Astrocyte of the cerebellum (primary cell): ENCODE measurements at places on chromosomes 4 and X.

GRCh38 chrX:68808686-68809357 lies 20.0 kb upstream of the EFNB1 start:
- no peak for DNase-seq

DNA sequence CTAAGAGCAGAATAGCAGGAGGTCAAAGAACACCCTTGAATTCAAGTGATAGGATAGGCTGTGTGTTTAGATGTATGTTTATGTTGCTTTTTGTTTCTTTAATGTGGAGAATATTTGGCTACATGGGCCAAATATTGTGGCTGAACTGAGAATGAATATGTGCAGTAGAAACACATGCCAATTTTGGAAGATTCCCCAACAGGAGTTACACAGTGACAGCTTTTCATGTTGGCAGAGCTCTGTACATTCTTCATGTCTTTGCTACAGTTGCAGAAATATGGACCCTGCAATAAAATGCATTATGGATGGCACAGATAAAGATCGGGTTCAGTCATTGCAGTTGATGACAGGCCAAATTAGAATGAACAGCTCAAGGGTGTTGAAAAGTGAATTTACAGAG lies 82.8 kb upstream of the SLC4A4 start:
- no peak for DNase-seq

GRCh38 chr4:162837241-162837640 lies 329.4 kb downstream of the NAF1 start:
- DNase-seq: no peak

GRCh38 chr4:74072739-74073138 lies 26.3 kb downstream of the CXCL2 start:
- DNase-seq: no peak

- DNase-seq: no peak
Observed at GRCh38 chr4:142474398-142475087, 371.6 kb downstream of the INPP4B start.

DNA sequence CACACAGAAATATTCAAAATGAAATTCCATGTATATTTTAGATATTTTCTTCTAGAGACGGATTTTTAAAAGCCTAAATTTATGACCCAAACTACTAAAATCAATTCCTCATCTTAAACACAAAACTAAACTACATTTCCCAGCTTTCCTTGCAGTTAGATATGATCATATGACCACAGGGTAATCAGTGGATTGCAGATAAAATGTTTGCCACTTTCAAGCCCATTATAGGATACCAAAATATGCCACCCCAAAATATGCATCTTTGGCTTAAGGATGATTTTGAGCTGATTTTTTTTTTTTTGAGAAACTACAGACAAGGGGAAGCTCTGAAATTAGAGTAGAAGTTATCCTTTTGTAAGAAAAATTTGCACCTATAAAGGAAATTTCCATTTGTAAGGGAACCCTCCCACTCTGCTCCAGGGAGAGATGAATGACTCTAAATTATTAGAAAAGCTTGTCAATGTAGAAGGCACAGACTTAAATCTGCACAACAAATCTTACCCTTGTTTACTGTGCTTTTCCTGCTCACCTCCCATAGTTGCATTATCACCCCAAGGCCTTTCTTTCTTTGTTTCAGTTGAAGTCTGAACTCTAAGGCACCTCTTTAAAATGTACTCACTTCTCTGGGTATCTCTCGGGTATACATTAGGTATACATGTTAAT lies 503.0 kb downstream of the PDHA2 start:
- no peak for DNase-seq

GRCh38 chr4:99863804-99864203 lies 30.4 kb downstream of the LAMTOR3 start:
- DNase-seq: no peak

DNA sequence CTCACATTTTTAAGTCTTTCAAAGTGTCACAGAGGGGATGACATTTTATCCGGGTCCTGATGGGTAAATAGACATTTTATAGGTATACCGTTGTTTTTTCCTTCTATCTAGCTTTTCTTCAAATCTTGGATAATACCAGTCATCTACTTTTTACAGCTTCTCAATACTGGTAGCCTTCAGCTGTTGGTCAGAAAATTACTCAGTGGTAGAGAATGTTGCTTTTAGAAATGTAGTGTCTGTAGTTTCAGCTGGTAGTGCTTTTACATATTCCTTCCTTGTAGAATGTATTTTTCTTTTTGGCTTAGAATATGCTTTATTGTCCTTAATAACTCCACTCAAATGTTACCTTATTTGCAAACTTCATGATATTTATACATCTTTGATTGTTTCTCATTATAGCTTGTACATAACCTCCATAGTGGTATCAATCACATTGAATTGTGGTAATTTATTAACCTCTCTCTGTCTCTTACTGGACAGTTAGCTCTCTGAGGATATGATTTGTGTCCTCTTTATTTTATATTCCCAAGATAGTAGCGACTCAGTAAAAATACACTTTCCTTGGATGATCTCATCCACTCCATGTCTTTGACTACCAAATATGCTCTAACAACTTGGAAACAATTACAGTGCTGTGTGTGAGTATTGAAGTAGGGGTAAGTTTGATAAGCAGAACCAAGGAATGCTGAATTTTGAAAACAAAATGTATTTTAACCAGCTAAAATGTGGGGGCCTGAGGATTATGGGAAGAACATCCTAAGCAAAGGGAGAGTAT lies 53.8 kb downstream of the RAP1GDS1 start:
- DNase-seq: no peak

DNA sequence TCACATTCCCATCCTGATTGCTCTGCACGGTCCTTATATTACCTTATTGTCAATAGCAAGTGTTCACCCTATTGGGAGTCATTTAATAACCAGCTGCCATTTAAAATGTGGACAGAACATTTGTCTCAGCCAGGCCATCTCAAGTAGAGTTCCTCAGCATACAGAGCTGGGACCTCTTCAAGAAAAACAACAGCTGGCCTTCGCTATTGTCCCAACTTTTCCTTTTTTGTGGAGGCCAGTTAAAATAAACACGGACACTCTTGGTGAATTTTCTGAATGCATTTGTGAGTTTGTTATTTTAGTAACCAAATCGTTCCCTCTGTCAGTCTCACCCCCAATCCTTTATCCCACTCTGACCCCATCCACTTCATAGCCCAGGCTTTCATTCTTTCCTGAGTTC lies 395.3 kb upstream of the PITX2 start:
- no peak for DNase-seq

GRCh38 chrX:146581981-146582712 lies 227.4 kb upstream of the CXorf51B start:
- DNase-seq: no peak

DNA sequence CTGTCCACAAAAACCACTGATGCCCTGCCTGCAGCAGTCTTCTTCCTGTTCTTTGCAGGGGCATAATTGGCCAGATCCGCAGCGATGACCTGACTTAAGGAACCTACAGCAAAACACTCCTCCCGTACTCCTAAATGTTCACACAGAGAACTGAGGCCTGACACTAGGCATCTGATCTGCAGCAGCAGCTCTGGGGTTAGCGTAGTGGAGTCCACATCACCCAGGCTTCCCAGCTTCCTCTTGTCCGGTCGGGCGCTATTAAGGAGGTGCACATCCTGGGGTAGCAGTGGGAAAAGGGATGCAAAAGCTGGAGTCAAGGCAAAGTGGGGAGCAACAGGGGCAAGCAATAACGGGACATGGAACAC lies 758 bp downstream of the SCFD2 start:
- no peak for DNase-seq

DNA sequence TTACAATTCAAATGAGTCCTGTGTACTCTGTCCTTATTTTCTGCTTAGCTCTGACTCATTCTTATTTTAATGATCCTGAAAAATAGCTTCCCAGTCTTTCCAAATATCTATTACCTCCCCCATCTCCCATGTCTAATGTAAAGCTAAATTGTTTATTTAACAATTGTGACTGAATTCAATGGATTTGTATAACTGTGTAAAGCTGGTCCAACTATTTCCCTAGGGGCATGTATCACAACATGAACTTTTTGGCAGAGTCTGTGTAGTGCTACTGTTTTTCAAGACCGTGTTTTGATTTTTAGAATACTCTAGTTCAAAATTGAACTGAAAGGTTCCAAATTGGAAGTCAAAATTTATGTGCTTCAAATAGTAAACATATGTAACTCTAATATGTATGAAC lies 67.8 kb downstream of the SPCS3 start:
- peak; percentile 65 for DNase-seq

DNA sequence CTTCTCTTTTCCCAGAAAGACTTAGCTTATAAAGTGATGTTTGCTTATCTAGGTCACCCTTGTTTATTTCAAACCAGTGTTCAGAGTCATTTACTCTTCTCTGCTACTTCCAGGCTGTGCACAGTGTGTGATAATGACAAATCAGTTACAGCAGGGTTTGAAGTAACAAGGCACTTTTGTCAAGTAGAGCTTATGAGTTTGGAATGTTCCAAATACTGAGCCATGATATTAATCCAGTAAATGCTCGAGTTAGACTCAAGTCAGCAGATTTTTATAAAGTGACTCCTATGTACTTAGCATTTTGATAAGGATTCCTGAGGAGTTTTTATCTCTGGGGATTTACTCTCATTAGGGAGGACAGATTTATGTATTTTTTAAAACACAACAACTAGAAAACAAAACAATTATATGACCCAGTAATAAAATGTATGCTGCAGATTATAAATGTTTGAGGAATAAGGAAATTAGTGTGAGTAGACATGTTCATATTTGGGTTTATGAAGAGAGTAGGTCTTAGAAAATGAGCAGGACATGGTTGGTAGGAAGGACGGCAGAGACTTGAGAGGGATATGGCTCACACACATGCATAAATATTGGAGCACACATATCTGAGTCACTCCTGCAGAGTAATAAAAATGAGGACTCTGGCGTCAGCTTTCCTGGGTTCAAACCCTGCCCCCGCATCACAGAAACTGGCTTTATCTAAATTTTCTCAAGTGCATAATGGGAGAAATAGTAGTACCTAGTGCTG lies 271.2 kb downstream of the FBXO8 start:
- DNase-seq: no peak
